M059J (cell line): ENCODE measurements at places on chromosomes 6 and 20.
A peak's percentile ranks its signal among the peaks of the same experiment; 100 is the strongest.

DNA sequence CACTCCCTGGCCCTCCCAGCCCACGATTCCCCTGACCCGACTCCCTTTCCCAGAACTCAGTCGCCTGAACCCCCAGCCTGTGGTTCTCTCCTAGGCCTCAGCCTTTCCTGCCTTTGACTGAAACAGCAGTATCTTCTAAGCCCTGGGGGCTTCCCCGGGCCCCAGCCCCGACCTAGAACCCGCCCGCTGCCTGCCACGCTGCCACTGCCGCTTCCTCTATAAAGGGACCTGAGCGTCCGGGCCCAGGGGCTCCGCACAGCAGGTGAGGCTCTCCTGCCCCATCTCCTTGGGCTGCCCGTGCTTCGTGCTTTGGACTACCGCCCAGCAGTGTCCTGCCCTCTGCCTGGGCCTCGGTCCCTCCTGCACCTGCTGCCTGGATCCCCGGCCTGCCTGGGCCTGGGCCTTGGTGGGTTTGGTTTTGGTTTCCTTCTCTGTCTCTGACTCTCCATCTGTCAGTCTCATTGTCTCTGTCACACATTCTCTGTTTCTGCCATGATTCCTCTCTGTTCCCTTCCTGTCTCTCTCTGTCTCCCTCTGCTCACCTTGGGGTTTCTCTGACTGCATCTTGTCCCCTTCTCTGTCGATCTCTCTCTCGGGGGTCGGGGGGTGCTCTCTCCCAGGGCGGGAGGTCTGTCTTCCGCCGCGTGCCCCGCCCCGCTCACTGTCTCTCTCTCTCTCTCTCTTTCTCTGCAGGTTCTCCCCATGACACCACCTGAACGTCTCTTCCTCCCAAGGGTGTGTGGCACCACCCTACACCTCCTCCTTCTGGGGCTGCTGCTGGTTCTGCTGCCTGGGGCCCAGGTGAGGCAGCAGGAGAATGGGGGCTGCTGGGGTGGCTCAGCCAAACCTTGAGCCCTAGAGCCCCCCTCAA lies at the start of gene LTA:
Gene LTA, plus strand, starts transcription at position 249 of the 871 bp plus-strand sequence. Its CDS starts 454 bp downstream, at position 703.
- DNase-seq: no peak

- DNase-seq: peak; percentile 44
Observed at GRCh38 chr6:48985025-48985424, 478.0 kb downstream of the MMUT start.

DNA sequence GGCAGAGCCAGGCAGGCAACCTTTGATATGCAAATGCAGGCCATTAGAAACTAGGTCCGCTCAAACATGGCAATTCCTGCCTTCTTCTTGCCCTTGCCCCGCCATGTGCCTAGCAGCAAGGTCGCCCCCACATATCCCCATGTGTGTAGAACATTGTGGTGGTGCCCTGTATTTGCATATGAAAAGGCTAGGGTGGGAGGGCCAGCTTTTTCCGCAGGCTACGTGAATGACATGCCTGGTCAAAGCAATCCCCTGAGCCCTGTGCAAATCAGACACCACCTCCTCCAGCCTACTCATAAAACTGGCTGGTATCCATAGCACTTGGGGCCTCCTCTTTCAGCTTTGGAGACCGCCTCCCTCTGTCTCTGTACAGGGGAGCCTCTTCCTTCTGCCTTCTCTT lies 31.6 kb downstream of the GSTA2 start:
- no peak for DNase-seq

GRCh38 chr20:1995531-1996310 lies 1.9 kb upstream of the PDYN start:
- DNase-seq: no peak

GRCh38 chr6:52718550-52718949 lies 44.7 kb downstream of the GSTA2 start:
- no peak for DNase-seq

DNA sequence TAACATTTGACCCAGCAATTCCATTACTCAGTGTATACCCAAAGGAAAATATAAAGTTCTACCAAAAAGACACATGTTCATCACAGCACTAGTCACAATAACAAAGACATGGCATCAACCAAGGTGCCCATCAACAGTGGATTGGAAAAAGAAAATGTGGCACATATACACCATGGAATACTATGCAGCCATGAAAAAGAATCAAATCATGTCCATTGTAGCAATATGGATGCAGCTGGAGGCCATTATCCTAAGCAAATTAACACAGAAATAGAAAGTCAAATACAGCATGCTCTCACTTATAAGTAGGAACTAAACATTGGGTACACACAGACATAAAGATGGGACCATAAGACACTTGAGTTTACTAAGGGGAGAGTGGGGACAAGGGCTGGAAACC lies 441.9 kb upstream of the ID4 start:
- DNase-seq: no peak

- DNase-seq: no peak
Observed at GRCh38 chr6:74969591-74970267, 236.1 kb downstream of the COL12A1 start.

DNA sequence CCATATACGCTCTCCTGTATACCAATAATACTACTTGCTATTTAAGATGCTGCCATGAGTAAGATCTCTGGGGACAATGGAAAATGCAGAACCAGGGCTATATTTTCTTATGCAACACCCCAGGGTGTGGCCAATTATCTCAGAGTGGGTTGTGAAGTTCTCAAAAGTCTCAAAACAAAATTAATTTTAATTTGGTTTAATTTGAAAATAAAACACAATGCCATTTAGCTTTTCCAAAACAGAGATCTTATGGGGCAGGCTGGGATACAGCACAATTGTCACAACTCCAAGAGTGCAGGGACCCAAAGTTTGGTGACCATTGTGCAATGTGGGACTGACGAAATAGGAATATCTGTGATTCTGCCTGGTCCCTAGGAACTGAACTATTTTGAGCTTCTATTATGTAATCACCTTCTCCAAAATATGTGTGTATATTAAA lies 43.1 kb downstream of the MBOAT1 start:
- DNase-seq: no peak

DNA sequence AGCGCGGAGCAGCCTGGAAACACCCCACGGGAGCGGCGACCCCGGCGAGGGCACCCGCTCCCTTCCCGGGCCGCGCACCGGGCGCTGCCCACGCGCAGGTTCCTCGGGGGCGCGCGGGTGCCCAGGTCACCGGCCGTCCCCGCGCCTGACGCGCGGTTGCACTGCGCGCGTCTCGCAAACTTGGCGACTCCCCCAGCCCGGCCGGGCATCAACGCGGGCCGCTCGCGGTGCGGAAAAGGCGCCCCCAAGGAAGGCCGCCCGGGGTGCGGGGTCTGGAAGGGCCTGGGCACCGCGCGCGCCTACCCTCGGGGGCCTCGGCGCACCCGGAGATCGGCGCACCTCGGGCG lies 555 bp upstream of the ZBTB46 start:
- DNase-seq: no peak

GRCh38 chr20:38343311-38344106 lies 2.8 kb upstream of the LBP start:
- peak; percentile 43 for DNase-seq

GRCh38 chr6:105136431-105137350 lies 43.1 kb downstream of the POPDC3 start:
- peak; percentile 74 for DNase-seq

DNA sequence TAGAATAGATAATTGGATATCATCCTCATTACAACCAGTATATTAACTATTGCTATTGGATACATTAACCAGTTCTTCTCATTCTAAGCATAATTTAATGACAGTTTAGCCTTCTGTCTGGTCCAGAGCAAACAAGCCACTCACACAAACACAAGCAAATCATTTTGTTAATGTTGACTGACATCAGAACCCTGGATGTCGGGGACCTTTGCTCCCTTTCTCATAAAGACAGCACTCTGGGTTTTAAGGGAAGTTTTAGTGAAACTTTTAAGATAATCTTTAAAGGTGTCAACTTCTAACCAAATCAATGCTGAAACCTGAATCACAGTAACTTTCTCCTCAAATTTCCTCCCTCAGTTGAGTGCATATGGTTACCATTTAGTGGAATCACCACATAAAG lies 113.9 kb downstream of the PTPRK start:
- no peak for DNase-seq

GRCh38 chr20:36645998-36646397 lies at the start of gene SLA2:
Gene SLA2, minus strand, starts transcription at chr20:36646196. Its CDS starts 4,861 bp downstream, at chr20:36641335.
- no peak for DNase-seq

GRCh38 chr6:13908955-13909381 lies 15.8 kb upstream of the RNF182 start:
- peak; percentile 84 for DNase-seq

- no peak for DNase-seq
Observed at GRCh38 chr6:33192105-33192646, at the start of gene COL11A2. Gene COL11A2, minus strand, starts transcription at chr6:33192467. Its CDS starts 227 bp downstream, at chr6:33192240.

DNA sequence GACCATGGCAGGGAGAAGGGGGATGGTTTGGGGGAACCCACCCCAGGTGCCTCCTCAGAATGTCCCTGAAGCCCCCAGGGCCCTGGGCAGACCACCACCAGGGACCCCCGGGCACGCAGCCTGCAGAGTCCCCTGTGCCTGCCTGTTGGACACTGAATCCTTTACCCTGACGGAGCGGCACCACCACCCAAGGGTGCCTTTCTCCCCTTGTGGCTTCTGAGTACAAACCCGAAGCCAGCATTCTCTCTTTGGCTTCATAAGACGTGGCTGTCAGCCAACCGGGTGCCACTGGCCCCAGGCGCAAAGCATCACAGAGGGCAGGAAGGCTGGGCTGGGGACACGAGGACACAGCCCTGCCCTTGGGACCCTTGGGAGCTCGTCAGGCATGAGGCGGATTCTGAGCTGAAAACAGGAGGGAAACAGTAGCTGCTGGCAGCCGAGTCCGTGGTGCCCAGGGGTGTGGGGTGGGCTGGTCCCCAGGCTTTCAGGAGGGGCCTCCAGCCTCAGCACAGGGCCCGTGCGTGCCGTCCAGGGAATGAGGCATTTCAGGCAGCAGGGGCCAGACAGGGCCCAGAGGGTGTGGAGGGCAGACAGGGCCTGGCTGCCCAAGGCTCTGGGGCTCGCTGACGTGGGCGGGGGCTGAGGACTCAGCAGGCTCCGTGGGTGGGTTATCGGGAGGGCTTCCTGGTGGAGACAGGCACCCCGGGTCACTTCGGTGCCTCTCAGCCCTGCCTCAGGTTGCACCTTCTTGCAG lies 3.5 kb downstream of the COL9A3 start:
- DNase-seq: no peak

DNA sequence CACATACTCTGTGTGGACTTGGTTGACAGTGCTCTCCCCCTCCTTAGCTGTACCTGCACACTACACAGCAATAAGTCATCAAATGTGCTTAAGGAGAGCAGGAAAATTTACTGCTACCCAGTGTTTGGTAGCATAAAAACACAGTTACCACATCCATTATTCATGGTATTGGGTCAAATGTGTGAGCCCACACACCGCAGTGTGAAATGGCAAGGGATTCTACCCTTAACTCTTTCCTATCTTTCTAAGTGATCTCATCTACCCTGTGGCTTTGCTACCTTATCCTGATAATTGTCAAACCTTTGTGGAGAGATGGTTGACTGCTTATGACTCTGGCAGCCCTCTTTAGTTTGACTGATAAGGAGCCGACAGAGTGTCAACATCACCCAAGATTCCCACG lies 47.6 kb downstream of the STX11 start:
- no peak for DNase-seq

GRCh38 chr6:14999106-14999505 lies 246.8 kb upstream of the JARID2 start:
- DNase-seq: no peak

DNA sequence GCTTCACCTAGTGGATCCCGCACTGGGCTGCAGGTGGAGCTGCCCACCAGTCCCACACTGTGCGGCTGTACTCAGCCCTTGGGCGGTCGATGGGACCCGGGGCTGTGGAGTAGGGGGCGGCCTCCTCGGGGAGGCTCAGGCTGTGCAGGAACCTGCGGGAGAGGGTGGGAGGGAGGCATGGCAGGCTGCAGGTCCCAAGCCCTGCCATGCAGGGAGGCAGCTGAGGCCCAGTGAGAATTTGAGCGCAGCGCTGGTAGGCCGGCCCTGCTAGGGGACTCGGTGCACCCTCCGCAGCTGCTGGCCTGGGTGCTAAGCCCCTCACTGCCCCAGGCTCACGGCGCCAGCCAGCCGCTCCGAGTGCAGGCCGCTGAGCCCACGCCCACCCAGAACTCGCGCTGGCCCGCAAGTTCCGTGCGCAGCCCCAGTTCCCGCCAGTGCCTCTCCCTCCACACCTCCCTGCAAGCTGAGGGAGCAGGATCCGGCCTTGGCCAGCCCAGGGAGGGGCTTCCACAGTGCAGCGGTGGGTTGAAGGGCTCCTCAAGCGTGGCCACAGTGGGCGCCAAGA lies 1407.6 kb downstream of the EPHA7 start:
- DNase-seq: no peak

- no peak for DNase-seq
Observed at GRCh38 chr6:105907991-105908390, 178.1 kb upstream of the PRDM1 start.

DNA sequence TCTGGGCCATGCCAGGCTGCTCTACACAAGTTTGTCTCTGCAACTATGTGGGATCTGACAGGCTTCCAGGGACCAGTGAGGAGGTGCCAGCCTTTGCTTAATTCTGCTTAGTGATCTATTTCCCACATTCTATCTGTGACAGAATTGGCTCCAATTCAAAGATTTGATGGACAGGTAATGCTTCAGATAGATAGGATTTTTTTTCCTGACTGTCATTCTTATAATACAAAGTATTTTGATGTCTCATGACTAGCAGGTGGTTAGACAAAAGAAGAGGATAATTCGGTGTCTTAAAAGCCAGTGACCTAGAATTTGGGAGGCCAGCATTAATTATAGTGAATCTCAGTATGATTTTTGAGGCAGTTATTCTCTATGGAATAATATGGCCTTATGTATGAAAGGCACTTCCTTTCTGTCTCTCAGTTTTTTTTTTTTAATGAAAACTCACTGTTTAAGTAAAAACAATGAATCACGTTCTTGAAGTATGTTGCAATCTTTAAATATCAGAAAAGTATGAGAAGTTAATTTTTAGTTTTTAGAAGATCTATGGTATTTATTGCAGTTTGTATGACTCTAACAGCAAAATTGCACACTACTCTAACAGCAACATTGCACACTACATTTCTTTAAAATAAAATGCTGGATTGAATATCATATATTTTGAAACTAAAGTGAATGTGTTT lies 43.7 kb downstream of the TMEM200A start:
- no peak for DNase-seq

GRCh38 chr6:166153966-166154365 lies 13.7 kb downstream of the TBXT start:
- DNase-seq: no peak

DNA sequence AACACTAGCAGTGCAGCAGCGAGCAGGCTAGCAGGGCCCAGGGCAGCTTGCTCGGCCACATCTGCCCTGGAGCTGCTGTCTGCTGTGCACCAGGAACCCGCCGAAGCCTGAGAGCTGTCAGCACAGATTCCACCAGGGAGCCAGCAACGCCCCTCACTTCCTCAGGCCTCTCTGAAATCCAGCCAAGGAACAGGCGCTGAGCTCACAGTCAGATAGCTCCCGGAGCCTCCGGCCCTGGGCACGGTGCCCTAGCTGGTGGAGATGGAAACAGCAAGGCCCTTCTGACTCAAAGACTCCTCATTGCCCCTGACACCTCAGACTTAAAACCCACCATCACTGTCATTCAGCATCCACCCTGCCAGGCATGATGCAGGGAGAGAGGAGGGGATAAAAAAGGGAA lies 839.4 kb downstream of the MAFB start:
- DNase-seq: peak; percentile 99
